ENCODE measurements at places on chromosomes 5 and 9.
A peak's percentile ranks its signal among the peaks of the same experiment; 100 is the strongest.

DNA sequence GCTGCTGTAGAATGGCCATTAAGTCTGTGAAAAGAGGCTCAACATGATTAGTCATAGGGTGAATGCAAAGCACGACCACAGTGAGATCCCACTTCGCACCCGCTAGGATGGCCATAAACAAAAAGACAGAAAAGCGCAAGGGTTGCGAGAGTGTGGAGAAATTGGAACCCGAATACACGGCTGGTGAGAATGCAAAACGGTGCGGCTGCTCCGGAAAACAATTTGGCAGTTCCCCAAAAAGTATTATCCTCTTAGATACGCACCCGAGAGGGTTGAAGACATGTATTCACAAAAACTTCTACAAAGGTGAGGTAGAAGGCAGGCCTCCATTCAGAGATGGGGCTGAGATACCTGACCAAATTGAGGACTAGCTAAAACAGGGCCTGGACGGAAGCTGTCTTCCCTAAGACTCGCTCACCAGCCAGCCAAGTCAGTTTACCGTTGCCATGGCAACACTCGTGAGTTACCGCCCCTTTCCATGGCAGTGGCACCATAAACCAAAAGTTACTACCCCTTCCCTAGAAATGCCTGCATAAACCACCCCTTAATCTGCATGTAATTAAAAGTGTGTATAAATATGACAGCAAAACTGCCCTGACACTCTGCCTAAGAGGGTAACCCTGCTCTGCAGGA, 726 bp upstream of the PSMB7 start:
- no peak for DNase-seq

DNA sequence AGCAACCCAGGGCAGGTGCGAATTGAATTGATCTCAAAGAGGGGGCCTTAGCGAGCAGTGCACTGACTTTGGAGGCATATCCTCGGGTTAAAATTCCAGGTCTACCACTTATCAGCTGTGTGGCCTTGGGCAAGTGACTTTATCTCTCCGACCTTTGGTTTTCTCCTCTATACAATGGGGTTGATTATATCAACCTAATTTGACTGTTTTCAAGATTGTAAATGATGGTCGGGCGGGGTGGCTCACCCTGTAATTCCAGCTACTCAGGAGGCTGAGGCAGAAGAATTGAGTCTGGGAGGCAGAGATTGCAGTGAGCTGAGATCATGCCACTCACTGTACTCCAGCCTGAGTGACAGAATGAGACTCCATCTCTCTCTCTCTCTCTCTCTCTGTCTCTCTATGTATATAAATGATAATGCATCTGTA, 18.7 kb downstream of the SPRY4 start:
- no peak for DNase-seq

DNA sequence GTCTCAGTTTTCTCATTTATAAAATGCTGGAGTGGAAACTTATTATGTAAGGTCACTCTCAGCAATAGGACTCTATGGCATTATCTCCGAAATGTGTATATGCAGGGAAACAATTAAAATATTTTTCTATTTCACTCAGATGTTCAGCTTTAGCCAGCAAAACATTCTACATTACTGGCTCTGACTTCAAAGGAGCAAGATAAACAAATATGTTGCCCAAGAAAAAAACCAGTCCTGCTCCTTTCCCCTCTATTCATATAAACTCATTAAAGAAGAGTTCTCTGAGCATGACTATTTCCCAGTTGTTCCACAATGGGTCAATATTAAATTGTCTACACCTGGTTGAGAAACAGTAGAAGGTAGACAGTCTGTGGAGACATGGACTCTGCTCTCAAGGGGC, 155.0 kb downstream of the NPR3 start:
- DNase-seq, result no peak

GRCh38 chr5:139733010-139733688, 62.5 kb upstream of the PSD2 start:
- DNase-seq, result no peak

GRCh38 chr5:54753034-54753433, 232.4 kb downstream of the ESM1 start:
- DNase-seq, result no peak

GRCh38 chr9:121736934-121737462, 85.6 kb downstream of the DAB2IP start:
- DNase-seq, result no peak

- DNase-seq, result no peak
These were observed 473.1 kb downstream of the NR2F1-AS1 start for GRCh38 chr5:93107805-93108520.

DNA sequence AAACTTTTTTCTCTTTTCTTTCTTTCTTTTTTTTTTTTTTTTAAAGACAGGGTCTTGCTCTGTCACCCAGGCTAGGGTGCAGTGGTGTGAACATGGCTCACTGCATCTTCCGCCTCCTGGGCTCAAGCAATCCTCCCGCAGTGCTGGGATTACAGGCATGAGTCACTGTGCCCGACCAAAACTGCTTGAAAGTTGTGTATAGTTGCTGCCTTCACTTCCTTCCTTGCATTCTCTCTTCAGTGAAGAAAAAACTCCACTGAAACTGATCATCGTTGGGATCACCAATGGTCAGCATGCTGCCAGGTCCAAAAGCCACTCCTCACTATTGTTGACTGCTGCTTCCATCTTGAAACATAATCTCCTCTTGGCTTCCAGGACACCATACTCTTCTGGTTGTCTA, 66.6 kb upstream of the CTNNA1 start:
- DNase-seq, result no peak

DNA sequence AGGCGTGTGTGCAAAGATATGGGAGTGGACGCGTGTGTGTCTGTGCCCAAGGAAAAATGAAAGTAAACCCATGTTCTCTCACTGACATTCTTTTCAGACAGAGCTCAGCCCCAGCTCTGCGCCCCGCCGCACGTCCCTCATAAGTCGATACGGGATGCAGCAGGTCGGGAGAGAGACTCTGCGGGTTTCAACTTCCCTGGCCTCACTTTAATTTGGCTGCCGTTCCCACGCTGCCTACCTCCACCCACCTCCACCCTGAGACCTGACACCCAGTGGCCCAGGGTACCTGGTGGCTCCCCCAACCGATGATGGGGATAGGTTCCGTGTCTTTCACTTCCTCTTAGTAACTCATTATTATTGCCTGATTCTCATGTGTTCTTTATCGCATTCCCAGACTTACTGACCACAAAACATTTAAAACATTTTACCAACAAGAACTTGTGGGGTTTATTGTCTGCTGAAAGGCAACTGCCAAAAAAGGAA, 19.4 kb downstream of the LHX2 start:
- DNase-seq, result no peak

DNA sequence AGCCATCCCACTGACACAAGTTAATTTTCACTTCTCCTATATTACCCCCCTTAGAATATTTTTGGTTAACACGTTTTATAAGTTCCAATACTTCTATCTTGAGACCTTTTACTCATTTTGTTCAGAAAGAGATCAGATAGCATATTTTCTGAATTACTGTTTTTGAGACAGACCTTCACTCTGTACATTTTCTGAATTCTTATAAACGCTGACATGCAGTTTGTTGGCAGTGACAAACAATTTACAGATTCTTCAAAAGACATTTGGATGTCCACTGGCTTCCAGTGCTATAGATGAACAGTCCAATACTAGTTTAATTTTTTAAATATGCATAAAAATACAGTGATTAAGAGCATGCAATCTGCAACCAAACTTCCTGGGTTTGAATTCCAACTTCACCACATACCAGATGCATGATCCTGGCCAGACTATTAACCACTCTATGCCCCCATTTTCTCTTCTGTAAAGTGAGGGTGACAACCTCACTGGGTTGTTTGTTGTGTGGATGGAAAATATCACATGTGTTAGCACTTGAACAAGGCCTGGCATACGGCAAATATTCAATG, 142.1 kb downstream of the AGTPBP1 start:
- no peak for DNase-seq

DNA sequence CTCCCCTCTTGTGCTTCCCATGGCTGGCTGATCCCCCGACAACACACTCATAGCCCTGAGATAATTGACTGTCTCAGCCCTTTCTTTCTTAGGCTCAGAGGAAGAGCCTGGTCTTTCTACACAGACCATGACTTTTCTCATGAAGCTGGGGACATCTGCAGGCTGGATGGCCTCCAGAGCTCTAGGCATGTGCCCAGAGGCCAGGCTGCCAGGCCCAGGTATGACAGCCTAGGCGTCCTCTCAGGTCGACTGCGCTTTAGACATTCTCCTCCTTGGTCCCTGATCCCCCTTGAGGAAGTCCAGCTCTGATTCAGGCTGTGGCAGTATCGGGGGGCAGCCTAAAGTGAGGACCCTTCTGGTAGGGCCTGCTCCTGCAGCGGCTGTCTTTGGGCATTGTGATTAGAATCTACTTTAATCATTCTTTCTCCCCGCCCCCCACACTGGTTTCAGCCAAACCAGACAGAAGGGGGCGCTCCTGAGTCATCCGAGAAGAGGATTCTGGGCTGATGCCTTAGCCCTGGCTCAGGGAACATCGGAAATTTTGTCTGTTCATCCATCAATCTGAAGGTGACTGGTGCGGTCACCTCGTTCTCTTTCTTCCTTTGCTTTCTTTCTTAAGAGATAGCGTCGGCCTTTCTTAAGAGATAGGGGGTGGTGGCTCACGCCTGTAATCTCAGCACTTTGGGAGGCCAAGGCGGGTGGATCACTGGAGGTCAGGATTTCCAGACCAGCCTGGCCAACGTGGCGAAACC, 66.5 kb upstream of the HSPA9 start:
- DNase-seq, result peak; percentile 63

DNA sequence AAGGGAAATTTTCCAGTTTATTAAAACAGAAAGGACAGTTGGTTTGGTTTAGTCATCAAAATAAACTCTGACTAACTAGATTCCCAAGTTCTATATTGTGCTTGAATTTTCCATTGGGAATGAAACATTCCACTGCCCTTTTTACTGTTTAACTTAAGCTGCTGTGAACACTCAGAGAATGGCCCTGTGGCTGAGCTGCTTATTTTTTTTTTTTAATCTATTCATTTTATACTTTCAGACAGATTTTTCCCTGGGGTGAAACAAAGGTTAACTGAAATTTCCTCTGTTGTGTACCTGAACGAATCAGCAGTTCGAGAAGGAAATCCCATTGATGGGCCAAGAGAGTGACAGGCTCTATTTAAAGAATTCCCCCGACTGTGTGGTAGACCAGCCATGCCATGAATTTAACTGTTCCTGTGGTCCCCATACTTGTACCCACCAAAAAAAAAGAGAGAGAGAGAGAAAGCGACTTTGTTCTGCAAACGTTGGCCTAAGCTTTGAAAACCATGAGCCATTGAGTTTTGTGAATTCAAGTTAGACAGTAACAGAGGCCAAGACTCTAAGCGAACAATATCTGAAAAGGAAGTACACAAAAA, 138.7 kb upstream of the GRHPR start:
- DNase-seq, result no peak

Measured in activated CD4-positive, alpha-beta T cell treated with anti-CD3 and anti-CD28 coated beads, Interleukin-2, amount 50 U/mL, for 24 hours (primary cell).